ENCODE measurements at places on chromosomes 3 and 15. TPM values are rescaled to one million over a fixed set of nuclear protein-coding genes. Genes with fewer than 3 reads are reported as not detected.

The TMEM266 gene
- total RNA-seq = 0.21 TPM

DNA sequence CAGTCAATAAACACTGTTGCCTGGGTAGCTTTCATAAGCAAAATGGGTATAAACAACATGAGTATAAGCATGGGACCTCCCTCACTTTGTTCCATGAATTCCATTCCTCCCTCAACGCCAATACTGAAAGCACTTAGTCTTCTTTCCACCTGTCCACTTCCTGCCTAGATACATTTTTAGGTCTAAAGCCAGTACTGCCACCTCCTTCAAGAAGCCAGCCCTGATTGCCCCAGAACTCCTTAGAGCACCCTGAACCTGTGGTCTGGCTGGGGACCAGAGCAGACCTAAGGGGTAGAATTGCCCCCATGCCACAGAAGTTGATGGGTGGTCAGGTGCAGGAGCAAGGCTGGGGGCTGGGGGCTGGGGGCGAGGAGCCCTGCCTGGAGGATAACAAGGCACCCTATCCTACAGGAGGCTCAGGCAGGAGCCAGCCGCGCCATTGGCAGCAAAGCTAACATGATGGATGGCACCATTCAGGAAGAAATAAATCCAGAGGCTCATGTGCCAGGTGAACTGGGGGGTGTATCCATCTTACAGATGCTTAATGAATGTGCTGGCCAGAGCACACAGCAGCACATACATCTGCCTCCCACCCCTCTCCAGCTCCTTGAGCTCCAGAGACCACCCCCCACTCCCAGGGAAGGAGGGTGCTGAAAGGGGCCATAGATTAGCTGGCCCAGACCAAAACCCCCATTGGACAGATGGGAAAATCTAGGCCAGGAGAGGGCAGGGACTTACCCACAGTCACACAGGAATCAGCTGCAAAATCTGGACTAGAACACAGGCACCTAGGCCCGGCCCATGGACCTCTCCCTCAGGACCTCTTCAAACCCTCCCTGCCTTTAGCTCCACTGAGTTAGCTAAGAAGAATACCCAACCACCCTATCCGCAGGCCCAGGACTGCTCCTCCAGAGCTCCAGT is 113.8 kb upstream of the LINGO1 start:
- no peaks in the 10 kb centered on the region for H3K27me3 ChIP-seq
- DNase-seq = no peak
- H3K27ac ChIP-seq = no peak overlapping the region
- H3K36me3 ChIP-seq = no peaks in the 10 kb centered on the region

The ZNF654 gene
- 10.0 TPM for total RNA-seq

- no peak overlapping the region for H3K4me3 ChIP-seq
- no peak overlapping the region for H3K27ac ChIP-seq
- H3K36me3 ChIP-seq = no peaks in the 10 kb centered on the region
These were observed 55.2 kb upstream of the CACNA2D3 start for GRCh38 chr3:54067055-54067698.

Data from Panc1 (cell line).